Cardiac fibroblast (primary cell): ENCODE measurements at places on chromosomes 13 and 19.

GRCh38 chr19:2474232-2475017, 1.5 kb upstream of the GADD45B start:
- DNase-seq = peak; percentile 90

DNA sequence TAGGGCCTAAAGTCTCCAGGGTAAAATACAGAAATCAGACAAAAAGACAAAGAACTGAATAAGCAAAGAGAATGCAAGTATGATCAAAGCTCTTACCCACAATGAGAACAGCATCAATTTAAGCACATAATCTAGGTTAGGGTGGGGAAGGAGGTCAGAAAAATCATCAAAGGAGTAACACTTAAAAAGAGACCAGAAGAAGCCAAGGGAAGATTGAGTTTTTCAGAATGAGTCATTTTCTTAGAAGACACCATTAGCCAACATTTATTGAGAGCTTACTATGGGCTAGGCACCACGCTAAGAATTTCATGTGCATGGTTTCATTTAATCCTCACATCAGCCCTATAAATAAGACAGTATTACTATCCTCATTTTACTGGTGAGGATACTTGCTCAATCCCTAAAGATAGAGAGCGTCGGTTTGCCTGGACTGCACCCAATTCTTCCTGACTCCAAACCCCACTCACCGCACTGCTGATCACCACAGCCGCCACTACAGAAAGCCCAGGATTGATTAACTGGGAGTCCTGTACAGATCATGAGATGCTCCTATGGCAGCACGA, 1.7 kb upstream of the SHISA2 start:
- DNase-seq = no peak

- peak; percentile 85 for DNase-seq
These were observed 152.4 kb downstream of the DCLK1 start for GRCh38 chr13:35978607-35979316.

- no peak for DNase-seq
These were observed 7.9 kb downstream of the PIP5K1C start for GRCh38 chr19:3692141-3693024.

GRCh38 chr13:33271759-33272158, 13.8 kb downstream of the STARD13 start:
- DNase-seq = no peak

GRCh38 chr19:44051650-44052402, at the start of gene ZNF223:
ZNF223 (plus strand) TSS chr19:44052036; CDS start chr19:44055177, 3,141 bp downstream.
- DNase-seq = peak; percentile 95

- no peak for DNase-seq
These were observed 540 bp upstream of the USE1 start for GRCh38 chr19:17214508-17215126.

DNA sequence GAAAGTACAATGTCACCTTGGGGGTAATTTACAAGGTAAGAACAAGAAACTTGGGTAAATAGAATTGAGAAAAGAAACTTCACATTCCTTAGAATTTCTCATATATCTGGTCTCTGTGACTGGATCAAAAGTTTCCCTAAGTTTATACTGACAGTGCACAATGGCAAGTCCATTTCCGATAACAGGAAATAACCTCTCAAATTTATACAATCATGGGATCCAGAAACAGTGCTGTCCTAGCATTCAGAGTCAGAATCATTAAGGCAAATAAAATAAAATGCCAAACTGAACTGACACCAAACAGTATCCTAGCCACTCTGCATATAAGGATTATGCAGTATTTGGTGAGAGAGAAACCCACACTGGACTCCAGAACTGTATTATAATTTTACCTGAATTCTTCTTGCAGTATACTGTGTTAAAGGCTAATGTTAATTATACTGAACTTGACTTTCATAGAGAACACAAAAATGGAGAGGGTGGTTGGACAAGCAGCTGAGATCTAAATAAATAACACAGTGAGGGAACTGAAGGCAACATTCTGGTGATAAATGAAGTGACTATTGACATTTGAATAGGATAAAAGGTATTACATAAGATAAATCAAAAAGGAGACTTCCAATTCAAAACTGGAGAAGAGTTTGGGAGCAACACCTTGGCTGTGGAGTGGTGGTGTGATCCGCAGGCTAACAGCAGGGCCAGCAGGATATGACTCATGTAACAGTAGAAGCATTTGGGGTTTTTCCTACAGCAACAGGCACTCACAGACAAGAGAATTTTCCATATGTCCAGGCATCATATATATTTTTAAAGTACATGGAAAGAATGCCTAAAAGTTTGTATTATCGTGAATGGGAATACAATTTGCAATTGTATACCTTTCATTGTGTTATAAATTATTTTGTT, 932.5 kb upstream of the MIR17HG start:
- peak; percentile 66 for DNase-seq

- no peak for DNase-seq
These were observed 3.1 kb downstream of the AP2S1 start for GRCh38 chr19:46847528-46847927.

DNA sequence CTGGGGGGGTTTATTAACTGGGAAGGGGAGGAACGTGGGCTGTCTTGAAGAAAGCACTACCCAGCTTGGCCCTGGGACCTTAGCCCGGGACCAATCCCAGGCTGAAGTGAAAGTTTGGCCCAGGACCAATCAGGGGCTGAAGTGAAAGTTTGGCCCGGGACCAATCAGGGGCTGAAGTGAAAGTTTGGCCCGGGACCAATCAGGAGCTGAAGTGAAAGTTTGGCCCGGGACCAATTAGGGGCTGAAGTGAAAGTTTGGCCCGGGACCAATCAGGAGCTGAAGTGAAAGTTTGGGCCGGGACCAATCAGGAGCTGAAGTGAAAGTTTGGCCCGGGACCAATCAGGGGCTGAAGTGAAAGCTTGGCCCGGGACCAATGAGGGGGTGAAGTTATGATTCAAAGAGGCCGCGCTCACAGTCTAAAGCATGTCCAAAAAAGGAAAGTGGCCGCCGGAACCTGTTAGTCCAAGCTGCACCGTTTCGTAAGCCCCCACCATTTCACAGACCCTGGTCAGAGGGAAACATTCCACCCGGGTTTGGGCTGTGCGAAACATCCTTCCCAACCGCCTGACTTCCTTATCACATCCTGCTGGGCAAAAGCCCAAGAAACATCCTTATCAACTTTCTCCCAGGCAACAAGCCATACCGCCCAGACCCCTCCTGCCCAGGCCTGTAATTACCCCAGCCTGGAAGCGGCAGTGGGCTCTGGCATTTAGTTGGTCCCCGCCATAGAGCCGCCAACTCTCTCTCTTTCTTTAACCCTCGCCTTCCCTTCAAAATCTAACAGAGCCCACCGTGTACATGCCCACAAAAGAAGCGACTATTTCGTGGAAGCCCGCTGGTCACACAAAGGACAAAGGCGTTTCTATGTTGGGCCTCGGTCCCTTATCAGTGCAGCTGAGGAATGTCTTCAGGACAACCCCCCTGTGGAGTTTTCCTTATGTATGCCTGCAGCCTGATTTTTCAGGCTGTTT, 1.1 kb downstream of the ZNF850 start:
- peak; percentile 93 for DNase-seq

- no peak for DNase-seq
These were observed 154.8 kb downstream of the ABCC4 start for GRCh38 chr13:95146486-95146885.

DNA sequence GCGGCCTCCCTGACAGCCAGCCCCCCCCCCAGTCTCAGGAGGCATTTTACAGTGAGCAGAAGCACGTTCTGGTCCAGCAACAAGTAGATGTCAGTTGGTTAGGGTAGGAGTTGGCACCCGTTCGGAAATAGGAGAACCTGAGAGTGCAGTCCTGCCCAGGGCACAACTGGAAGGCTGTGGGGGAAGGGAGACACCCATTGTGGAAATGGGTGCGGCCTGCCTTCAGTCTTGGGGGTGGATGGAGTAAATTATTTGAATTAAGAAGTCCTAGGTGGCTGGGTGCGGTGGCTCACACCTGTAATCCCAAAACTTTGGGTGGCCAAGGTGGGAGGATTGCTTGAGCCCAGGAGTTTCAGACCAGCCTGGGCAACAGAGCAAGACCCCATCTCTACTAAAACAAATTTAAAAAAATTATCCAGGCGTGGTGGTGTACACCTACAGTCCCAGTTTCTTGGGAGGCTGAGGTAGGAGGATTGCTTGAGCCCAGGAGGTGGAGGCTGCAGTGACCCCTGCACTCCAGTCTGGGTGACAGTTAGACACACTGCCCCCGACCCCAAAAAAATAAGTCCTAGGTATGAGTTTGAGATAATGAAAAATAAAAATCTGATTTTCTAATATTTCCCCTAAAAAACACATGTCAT, 1.2 kb downstream of the CIRBP start:
- no peak for DNase-seq

DNA sequence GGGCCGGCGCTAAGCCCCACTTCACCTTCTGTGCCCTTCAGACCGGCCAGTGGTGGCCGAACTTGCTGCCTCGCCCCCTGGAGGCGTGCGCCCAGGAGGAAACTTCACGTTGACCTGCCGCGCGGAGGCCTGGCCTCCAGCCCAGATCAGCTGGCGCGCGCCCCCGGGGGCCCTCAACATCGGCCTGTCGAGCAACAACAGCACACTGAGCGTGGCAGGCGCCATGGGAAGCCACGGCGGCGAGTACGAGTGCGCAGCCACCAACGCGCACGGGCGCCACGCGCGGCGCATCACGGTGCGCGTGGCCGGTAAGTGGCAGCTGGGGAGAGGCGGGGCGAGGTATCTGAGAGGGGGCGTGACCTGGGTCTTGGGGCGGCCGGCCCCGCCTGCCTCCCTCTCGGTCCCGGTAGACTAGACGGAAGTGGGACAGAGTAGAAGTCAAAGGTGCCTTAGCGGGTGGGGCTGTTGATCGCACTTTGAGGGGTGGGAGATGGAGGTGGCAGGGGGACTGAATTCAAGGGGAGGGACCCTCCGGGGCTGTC, 5.6 kb downstream of the ICAM5 start:
- no peak for DNase-seq

DNA sequence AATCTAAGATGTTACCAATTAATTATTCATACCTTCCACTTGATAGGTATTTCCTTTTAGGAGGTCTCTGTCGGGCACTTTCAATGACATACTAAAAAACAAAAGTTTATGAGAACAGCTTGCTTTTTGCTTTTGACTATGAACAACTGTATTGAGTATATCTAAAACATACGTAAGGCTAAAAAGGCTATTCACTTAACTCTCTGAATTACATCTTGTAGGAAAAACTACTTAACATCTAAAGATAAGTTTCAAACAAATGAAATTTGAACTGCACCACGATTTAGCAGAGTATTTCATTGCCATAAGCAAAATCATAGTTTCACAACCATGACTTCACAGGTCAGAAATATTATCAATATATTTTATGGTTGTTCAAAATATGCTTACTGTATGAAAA, 11.6 kb downstream of the SUPT20H start:
- no peak for DNase-seq

DNA sequence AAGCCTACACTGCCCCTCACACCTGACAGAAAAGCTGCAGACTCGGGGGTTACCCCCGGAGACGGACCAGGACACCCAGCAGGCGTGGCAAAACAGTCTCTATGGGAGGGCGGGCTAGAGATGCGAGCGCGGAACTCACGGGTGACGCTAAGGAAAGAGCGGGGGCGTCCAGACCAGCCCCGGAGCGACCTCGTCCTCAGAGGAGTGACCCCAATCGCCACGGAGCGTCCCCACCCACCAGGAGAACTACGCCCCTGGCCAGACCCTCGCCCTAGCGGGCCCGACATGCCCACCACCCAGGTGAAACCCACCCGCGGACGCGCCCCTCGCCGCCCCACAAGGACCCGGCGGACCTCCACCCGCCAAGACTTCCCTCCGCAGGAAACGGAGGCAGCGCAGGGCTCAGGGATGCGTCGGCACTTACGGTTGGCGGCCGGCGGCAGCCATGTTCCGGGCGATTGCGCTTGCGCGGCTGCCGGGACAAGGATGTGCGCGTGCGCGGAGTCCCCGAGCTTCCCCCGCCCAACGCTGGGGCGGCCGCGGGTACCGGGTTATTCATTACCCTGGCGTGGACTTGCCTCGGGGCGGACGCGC, at the start of gene ZNF329:
Gene ZNF329 (minus strand): TSS at position 462 of the 594 bp plus-strand sequence. CDS start 21,286 bp downstream, outside the sequence.
- DNase-seq = peak; percentile 86

GRCh38 chr13:62933809-62934208, 1518.2 kb upstream of the PCDH20 start:
- no peak for DNase-seq

GRCh38 chr19:18058208-18059009, 28.3 kb downstream of the IL12RB1 start:
- DNase-seq = peak; percentile 83

DNA sequence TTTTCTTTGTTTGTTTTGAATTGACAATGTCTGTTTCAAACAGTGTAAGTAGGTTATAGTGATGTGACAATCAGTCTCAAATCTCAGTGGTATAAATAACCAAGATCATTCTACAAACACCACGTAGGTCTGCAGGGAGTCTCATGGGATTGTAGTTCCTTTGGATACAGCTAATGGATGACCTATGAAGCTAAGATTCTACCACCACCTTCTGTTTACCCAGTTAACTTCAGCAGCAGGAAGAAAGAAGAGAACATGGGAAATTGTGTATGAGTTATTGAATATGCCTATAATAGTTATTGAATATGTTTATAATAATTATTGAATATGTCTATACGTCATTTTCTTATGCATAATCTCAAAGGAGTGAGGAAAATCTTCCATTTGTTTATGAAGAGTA, 63.9 kb upstream of the SLITRK5 start:
- DNase-seq = no peak

GRCh38 chr19:46288896-46289588, 7.8 kb upstream of the HIF3A start:
- peak; percentile 99 for DNase-seq

DNA sequence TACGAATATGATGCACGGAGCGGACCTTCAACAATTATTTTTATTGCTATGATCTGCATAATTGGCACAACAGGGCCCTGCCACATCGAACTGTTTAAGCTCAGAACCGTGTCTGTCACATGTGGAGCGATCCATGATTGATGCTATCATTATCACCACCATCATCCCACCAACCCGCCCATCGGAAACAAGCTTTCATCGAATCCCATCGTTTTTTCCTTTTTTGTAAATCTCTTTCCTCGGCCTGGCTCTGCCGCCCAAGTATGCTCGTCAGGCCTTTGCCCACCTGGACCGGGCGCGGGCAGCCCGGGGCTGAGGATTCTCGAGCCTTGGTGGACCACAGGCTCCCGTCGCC, 533 bp upstream of the DCAF15 start:
- no peak for DNase-seq

DNA sequence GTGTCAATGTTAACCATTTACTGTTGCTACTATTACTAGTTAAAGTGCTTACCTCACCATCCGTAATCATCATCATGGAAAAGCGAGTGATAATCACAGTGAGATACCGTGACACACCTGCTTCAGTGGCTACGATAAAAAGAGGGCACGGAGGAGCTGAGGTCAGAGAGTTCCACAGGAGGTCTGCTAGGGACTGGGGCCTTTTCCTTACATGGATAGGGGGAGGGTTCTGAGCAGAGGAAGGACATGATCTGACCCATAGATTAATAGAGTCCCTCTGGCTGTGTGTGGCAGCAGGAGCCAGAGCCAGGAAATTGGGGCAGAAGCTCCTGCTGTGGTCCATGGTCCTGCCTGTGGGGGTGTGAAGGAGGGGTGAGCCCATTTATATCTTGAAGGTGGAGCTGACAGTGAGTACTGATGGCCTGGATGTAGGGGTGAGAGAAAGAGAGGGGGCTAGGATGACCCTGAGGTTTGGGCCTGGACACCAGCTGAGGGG, 136.7 kb downstream of the SIPA1L3 start:
- no peak for DNase-seq
